Memory B cell (primary cell): ENCODE measurements at places on chromosomes 16 and 17.

- DNase-seq, result no peak
Observed at GRCh38 chr17:75001915-75002843, 10.3 kb upstream of the MRPL58 start.

DNA sequence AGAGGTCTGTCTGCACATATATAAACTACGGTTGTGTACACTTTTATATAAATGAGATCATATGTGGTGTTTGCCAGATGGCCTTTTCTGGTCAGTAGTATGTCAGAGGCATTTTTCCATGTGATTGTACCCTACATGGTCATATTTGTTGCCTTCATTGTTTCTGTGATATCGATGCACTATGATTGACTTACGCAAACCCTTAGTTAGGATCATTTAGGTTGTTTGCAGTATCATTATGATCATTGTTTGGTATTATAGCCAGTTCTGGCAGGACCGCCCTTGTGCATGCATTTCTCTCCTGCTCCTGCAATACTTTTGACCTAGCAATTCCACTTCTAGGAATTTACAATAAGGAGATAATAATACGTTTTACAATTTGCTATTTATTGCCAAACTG lies 169.1 kb downstream of the MSI2 start:
- DNase-seq, result no peak

DNA sequence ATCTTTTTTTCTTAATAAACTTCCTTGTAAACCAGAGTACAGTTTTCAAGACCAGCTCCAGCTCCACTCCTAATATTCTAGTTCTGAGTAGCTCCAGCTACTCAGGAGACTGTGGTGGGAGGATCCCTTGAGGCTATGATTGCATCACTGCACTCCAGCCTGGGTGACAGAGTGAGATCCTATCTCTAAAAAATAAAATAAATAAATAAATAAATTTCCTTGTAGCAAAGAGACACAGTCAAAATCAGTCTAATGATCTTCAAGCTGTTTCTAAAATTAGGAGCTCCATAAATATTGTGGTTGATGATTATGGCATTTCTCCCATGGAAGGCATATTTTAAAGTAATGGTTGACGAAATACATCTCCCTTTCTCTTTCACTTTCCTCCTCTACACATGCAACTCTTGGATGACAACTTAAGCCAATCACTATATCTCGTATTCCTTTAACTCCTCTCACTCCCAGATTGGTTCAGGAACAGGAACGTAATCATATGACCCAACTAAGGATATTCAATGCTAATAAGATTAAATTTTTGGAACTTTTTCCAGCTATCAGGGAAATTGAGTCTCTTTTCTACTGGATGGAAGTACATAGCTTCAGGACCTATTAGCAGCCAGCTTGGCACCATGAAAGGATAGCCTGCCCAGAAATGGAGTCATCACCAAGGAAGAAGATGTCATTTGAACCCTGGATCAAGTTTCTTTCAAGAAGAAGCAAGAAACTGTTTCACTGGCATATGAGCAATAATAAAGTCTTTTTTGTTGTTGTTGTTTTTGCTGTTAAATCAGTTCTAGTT lies 42.1 kb upstream of the TAOK1 start:
- DNase-seq, result no peak

- no peak for DNase-seq
Observed at GRCh38 chr16:83244057-83244456, 563.7 kb upstream of the HSBP1 start.

GRCh38 chr17:32870969-32871368 lies 6.0 kb downstream of the MYO1D start:
- DNase-seq, result no peak

GRCh38 chr16:89140401-89140800 lies 31.1 kb upstream of the CDH15 start:
- no peak for DNase-seq

DNA sequence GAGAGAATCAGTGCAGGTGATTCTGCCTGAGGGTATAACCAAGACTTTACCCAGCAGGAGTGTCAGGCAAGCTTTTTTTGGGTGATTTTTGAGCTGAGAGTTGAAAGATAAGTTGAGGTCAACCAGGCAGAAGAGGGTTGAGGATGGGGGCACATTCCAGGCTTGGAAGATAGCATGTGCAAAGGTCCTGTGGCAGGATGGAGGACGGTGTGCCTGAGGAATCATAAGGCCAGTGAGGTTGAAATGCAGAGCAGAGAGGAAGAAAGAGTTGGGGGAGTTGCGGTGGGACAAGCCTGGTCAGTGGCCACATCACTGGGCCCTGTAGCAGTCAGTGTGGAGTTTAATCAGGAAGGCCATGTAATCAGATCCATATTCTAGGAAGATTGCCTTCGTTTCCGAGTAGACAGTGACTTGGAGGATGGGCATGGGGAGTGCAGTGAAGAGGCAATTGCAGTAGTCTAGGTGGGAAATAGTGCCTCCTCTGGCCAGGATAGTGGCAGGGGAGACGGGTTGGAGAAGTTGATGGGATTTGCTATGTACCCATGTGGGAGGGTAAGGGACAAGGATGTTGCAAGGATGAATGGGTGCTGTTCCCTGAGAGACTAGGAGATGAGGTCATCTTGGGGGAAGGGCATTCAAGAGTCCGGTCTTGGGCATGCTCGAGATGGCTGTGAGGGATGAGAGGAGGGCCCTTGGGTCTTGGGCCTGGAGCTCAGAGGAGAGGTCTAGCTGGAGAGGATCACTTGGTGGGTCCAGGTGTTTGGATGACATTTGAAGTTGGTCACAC lies 3.9 kb downstream of the PLEKHG4 start:
- DNase-seq, result no peak

DNA sequence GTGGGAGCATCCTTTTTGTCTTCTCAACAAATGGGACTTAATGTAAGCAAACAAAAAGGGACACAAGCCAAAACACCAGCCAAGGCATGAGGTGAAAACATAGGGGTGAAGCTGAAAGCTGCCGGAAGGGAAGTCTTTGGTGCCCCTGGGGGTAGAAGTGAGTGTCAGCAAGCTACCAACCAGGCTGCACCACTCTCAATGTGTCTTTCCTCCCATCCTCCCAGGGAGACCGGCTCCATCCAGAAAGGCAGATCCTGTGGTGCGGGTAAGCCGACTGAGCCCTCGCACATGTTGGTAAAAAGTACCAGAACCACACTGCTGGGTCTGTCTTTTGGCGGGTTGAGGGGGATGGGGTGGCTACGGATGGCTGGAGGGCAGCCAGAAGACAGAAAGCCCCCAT lies 52.0 kb upstream of the SREBF1 start:
- DNase-seq, result no peak

- DNase-seq, result no peak
Observed at GRCh38 chr16:78768718-78769117, 669.3 kb downstream of the WWOX start.

- DNase-seq, result no peak
Observed at GRCh38 chr17:76582660-76583059, 3.0 kb downstream of the ST6GALNAC2 start.

DNA sequence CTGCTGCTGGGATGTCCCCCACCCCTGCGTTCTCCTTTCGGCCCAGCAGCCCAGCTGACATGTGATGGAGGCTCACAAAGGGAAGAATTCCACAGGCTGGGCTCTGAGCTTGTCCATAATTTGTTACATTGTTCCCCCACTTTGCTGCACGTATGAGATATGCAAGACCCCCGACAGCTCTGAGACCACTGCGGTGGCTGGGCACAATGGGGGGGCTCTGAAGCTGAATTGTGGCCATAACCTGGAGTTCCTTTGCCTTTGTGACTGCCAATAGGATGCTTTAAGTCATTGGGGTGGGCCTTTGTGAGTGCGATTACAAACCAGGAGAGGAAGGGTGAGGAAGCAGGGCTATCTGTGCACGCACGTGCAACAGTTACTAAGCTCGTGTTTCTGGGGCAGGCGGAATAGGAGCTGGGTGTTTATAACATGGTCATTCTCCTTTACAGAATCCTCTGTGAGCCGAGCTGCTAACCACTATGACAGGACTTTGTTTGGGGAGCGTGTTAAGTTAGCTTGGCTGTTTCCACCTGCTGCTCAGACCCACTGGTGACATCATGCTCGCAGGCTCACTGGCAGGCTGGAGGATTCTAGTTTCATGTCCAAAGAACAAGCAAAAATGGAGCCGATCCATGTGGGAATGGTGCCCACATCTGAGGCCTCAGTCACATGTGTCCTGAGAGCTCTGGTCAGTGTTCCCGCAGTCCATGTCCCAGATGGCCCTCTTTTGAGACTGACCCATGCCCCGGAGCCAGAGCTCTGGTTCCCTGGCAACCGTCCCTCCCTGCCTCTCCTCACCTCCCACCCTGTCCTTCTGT lies 208.3 kb upstream of the SALL1 start:
- DNase-seq, result no peak

- no peak for DNase-seq
Observed at GRCh38 chr16:22614271-22614947, 103.7 kb downstream of the NPIPB5 start.

- DNase-seq, result no peak
Observed at GRCh38 chr17:72618001-72618509, 474.4 kb downstream of the SLC39A11 start.

GRCh38 chr16:63577891-63578290 lies 1541.7 kb upstream of the CDH8 start:
- DNase-seq, result no peak

GRCh38 chr17:22409160-22409751 lies 716.9 kb downstream of the KCNJ18 start:
- DNase-seq, result no peak

- DNase-seq, result no peak
Observed at GRCh38 chr17:19336938-19337711, 25.4 kb downstream of the B9D1 start.

DNA sequence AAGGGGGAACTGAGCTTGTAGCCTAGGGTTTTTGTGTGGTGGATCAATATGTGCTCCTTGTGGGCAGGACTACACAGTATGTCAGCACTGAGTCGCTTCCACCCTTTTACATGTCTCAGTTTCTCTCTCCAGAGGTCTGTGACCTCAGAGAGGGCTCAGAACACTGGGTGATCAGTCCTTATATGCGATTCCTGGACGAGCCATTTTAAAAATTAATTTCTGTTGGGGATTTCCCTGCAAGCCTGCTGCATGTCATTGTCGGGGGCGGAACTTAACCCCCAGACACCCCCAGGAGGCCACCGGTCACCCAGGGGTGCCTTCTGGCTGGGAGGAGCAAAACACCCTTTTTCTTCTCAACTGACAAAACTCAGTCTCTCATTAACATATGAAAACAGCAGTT lies 14.1 kb downstream of the DHRS7B start:
- DNase-seq, result peak; percentile 11

- no peak for DNase-seq
Observed at GRCh38 chr17:47735536-47736011, 2.5 kb downstream of the TBX21 start.

GRCh38 chr16:6576606-6577005 lies 756.0 kb upstream of the RBFOX1 start:
- no peak for DNase-seq

DNA sequence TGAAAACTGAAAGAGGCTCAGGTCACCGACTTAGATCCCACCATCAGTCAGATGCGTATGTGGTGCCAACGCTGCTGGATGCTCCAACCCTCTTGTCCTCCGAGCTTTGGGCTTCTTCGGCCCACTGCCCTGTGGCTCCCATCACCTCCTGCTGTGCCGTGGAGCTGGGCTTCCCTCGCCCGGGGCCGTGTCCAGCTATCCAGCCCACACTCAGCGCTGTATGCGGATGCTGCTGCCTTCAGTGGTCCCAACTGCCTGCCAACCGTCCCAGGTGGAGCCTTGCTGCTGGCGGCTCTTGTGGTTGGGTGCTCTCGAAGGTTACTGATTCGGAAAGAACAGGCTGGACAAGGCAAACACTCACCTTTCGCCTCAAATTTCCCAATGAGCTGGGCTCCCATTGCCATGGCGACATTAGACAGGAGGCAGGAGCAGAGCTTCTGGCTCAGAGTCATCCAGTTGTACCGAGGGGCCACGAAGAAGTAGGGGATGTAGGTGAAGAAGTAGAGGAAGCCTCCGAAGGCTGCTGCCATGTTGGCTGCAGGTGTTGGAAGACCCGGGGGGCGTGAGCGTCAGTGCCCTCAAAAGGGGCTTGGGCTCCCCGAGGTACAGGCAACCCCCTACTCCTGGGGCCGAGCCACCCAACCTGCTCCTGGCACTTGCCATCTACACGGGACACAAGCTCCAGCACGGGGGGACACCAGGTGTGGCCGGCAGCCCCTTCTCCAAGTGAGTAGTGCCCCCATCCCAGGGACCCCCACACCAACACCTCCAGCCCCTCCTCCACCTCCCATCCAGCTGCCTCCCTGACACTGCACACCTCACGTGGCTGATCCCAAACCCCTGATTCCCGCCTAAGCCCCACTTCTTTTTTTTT lies 32.2 kb downstream of the ABCA3 start:
- no peak for DNase-seq

DNA sequence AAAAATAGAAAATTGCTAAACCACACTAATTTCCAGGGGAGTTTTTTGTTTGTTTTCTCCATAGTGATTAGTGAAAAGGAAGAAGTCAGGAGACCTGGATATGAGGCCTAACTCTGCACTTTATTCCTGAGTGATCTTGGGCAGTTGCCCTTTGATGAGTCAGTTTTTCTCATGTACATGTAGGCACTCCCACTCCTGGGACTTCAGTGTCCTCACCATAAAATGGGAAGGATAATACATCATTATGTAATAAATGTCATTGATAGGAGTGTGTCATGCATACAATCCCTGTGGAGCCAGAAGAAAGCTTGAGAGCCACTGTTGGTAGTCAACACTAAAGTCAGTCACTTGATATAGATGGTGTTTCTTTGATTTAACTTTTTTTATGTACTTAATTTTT lies 32.5 kb downstream of the WIPF2 start:
- no peak for DNase-seq

GRCh38 chr16:30958175-30959079 lies 873 bp downstream of the SETD1A start:
- no peak for DNase-seq

DNA sequence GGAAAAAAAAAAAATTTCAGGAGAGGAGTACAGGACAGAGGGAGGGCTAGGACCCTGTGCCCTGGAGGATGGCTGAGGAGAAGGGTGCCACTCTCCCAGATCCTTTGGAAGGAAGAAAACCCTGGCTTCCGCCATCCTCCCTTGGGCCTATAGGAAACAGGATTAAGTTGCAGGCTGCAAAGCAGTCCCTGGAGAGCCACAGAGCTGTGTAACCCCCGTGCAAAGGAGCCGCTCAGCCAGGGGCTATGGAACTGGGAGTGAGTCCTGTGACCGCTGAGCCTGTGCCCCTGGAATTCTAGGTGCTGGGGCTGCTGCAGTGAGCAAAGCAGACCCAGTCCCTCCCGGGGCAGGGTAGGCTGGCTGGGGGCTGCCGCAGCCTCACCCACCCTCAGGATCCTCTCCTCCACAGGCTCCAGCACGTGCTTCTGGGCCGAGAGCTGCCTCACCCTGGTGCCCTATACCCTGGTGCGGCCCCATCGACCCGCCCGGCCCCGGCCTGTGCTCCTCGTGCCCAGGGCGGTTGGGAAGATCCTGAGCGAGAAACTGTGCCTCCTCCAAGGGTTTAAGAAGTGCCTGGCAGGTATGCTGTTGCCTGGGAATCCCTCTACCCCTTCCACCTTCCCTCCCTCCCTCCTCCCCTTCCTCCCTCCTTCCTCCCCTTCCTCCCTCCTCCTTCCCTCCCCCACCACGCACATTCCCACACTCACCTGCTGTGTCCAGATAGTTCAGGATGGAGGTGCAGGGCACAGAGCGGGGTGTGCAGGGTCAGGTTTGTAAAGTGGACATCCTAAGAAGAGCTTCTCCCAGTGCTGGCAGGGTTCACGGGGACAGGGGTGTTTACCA lies 15.3 kb downstream of the SGSH start:
- no peak for DNase-seq

- no peak for DNase-seq
Observed at GRCh38 chr17:67525239-67526135, 148.4 kb downstream of the PITPNC1 start.

- DNase-seq, result peak; percentile 36
Observed at GRCh38 chr17:81481073-81481799, 31.4 kb downstream of the ACTG1 start.
